ENCODE measurements at places on chromosomes 11 and 22.

DNA sequence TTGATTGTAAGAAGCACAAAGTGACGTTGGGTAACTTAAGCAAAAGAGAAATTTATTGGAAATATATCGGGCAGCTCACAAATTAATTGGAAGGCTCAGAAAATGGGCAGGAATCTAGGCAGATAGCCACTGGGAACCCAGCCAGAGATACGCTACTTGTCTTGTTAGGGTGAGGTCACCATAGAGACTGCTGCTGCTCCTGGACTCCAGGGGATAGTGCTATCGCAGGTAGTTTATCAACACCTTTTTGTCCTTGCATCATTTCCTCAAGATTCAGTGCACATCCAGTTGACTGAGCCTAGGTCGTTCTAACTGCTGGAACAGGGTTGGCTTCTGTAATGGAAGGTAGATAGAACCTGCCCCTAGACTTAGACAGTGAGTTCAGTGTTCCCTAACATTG lies 19.6 kb downstream of the AMOTL1 start:
- DNase-seq, result no peak

GRCh38 chr11:85165819-85166218 lies 461.3 kb downstream of the DLG2 start:
- no peak for DNase-seq

GRCh38 chr11:129440028-129440713 lies 64.5 kb downstream of the BARX2 start:
- no peak for DNase-seq

DNA sequence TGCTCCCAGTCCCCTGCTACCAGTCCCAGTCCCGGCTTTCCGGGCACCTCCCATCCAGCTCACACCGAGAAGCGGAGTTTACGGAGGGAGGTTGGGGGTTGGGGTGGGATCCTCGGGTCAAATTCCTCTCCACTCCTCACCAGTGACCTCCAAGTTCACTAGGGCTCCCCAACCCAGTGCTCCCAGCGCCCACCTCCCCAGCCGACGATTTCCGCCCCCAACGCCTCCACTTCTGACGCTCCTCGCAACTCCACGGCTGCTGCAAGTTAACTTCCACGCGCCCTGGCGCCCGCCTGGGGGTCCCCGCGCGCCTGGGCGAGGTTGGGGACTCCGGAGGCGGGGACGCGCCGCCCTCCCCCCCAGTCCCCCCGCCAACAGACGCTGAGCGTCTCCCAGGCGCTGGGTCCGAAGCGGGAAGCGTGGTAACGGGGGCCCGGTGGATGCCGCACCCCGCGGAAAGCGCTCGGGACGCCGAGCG lies 526 bp downstream of the TPST2 start:
- no peak for DNase-seq

DNA sequence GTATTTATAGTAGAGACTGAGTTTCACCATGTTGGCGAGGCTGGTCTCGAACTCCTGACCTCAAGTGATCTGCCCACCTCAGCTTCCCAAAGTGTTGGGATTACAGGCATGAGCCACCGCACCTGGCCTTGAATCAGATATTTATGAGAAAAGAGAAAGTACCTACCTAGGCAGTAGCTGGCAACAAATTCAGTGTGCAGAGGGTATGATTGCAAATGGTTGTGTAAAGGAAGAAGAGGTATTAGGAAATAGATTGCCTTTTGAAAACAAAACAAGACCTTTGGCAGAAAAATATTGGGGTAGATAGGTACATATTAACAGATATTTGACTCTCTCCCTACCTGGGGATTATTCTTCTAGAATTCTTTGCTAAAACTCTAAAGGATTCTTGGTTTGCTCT lies 38.5 kb upstream of the LIN7C start:
- no peak for DNase-seq

DNA sequence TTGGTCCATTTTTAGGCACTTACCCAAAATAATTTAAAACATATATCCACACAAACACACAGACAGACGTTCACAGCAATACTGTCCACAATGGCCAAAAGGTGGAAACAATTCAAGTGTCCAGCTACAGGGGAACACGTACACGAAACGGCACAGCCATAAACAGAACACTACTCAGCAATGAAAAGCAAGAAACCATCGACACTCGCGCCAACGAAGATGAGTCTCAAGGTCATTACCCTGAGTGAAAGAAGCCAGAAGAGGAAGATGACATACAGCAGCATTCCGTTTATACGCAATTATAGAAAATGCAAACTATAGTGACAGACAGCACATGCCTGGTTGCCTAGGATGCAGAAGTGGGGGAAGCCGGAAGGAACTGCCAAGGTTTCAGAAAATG lies 13.4 kb upstream of the COMT start:
- no peak for DNase-seq
